Heart right ventricle (tissue), 16 donors: ENCODE measurements at places on chromosomes 6 and 20. TPM values are rescaled to one million over a fixed set of nuclear protein-coding genes. Genes with fewer than 3 reads are reported as not detected.

The CCM2L gene
- total RNA-seq, result 8.3 TPM

The CYP21A2 gene
- total RNA-seq, result 1.9 TPM

The TOX2 gene
- total RNA-seq, result 0.92 TPM

The SALL4 gene
- total RNA-seq, result not detected

DNA sequence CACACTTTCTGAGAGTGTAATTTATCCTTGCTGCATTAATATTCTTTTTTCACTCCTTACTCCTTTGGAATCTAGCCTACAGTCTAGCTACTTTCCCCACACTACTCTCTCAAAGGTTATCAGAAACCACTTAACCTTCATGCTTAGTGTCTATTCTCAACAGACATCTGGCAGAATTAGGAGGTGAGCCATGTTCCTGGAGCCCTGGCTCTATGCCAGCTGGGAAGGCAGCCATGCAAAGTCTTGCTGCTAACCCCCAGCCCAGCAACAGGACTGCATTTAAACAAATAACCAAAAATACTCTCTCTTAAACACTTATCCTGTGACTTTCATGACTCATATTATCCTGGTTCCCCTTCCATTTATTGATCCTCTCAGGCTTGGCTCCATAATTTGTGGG, 260.2 kb downstream of the BCKDHB start:
- DNase-seq, result peak; percentile 72

- DNase-seq, result no peak
Measured at GRCh38 chr6:33209856-33210255, 1.6 kb downstream of the RING1 start.

DNA sequence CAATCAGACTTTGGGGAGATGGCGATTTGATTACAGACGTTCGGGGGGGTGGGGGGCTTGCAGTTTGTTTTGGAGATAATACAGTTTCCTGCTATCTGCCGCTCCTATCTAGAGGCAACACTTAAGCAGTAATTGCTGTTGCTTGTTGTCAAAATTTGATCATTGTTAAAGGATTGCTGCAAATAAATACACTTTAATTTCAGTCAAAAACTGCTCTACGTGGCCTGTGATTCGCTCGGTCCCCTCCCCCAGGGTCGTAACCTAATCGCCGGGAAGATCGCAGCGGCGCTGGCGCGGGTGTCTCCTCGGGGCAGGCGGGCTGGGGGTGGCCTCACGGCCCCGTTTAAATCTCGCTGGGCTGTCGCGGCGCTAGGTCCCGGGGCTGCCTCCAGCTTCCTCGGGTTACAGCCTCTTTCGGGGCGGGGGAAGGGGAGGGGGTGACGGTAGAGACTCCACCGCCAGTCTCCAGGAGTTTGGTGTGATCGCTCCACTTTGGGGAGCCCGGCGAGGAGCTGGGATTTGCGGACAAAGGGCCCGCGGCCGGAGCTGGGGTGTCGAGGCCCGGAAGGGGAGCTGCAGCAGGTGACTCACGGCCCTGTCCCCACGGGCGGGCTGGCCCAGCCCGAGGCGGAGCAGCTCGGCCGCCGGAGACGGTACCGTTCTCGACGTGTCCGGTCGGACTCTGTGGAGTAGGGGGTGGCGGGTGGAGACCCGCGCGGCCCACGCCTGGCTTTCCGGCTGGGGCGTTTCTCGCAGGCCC, 4.2 kb downstream of the FOXC1 start:
- peak; percentile 47 for DNase-seq

DNA sequence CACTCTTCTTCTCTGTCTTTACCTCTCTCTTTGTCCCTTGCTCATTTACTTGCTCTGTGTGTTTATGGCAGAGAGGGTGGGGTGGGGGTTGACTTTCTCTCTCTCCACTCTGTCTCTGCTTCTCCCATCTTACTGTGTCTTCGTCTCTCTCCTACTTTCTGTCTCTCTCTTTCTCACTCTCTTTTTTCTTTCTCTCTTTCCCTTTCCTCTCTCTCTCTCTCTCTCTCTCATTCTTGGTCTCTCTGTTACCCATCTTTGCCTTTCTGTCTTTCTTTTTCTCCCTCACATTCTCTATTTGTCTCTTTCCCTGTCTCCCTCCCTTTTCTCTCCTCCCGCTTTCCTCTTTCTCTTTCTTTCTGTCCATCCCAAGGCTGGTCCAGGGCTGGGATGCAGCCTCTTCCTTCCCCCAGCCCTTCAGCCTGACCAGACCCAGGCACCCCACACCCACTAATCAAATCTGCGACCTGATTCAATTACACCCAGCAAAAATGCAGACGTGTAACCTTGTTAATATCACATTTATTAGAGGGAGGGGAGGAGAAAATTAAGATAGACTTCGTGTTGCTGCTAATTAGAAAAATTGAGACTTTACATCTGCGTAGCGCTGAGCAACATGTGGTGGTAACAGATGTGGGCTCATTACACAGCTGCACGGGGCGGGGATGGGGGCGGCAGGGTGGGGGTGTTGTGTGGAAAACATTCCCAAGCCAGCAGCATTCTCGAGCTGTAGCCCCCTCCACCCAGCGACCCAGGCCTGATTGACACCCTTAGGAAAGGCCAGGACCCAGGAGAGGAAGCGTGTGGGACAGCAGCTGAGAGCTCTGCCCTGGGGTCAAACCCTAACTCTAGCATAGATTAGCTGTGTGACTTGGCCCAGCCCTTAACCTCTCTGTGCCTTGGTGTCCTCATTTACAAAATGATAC, 124.9 kb upstream of the MAFB start:
- no peak for DNase-seq

GRCh38 chr6:123042401-123042800, 46.4 kb downstream of the CLVS2 start:
- DNase-seq, result no peak
